ENCODE measurements at places on chromosomes 4 and X. TPM values are rescaled to one million over a fixed set of nuclear protein-coding genes. Genes with fewer than 3 reads are reported as not detected.

Gene CACNA1F
- polyA plus RNA-seq = 0.03 TPM

Gene MAP7D3
- polyA plus RNA-seq = 16.5 TPM

Gene CT55
- 0.46 TPM for polyA plus RNA-seq

DNA sequence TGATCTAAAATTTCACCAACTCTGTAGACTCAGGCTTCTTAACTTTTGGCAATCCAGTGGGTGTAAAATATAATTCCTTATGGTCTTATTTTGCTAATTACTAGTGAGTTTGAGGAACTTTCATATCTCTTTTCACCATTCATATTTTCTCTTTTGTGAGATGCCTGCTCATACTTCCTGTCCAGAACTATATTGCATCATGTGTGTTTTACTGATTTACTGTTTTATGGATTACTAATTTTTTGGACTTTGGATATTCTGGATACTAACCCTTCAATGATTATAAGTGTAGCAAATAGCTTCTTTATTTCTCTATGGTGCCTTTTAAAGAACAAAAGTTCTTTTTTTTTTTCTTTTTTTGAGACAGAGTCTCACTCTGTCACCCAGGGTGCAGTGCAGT is 20.6 kb downstream of the GSX2 start:
- no peak for DNase-seq

GRCh38 chr4:84583876-84584380 is 1.0 kb downstream of the CDS1 start:
- no peak for DNase-seq

- no peak for DNase-seq
Observed at GRCh38 chr4:66059136-66059535, 388.8 kb upstream of the EPHA5 start.

- DNase-seq = no peak
Observed at GRCh38 chr4:61407642-61408618, 207.8 kb downstream of the ADGRL3 start.

GRCh38 chrX:45621376-45622041 is 420.8 kb upstream of the DIPK2B start:
- no peak for DNase-seq

DNA sequence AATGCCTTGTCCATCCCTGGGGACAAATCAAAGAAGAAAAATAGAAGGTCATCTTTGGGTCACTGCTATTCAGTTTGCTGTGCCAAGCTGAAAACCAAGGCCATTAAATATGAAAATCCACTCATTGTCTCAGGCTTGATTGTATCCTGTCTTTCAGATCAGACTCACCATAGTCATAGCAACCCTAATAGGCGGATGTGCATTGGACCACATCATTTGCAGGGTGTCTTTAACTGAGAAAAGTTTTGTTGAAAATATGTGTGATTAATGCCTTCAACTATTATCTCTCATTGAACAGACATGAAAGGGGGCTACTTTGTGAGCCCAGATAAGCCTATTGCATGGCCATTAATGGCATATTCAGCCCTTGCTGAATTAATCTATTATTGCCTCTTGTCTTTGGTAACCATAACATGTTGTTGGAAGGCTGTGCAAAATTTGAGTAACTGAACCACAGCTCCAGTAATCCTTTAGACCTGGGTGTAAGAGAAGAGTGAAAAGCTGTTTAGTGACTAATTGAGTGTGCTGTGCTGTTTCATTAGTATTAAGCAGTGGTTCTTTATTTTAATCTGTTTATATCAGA is 453.6 kb upstream of the EPHA5 start:
- no peak for DNase-seq

Data from left renal pelvis (tissue), 4 donors.